NCI-H69 (cell line): ENCODE measurements at places on chromosomes 5 and 9.

DNA sequence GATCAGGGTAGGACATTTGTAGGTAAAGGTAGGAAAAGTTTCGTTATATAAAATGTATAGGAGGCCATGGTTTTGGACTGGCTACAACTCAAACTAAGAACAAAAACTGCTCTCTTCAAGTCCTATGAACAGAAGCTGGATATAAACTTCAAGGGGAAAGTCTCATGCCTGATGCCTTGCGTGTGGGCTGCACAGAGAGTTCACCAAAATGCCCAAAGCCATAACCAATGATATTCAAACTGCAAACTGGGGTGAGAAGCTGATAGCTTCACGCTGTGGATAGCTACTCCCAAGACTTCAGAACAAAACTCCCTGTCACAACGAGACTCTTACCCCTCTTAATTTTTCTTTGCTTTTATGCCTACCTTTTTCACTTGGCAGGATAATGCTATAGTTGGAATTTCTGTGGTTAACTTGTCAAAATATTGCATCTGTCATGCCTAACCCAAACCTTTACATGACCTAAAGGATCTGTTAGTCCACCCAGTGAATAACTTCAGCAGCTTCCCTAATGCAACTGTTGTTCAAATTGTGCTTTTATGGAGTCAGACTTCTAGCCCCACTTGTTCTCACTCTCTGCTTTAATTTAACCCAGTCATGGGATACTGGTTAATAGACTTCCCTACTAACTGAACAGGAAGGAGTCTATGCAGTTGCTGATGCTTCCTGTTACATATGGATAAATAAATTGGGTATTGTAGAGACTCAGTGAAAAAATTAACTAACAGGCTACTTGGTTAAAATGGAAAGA, 71.9 kb downstream of the SFXN1 start:
- DNase-seq = no peak

GRCh38 chr9:123322273-123323195, 33.5 kb upstream of the CRB2 start:
- no peak for DNase-seq

DNA sequence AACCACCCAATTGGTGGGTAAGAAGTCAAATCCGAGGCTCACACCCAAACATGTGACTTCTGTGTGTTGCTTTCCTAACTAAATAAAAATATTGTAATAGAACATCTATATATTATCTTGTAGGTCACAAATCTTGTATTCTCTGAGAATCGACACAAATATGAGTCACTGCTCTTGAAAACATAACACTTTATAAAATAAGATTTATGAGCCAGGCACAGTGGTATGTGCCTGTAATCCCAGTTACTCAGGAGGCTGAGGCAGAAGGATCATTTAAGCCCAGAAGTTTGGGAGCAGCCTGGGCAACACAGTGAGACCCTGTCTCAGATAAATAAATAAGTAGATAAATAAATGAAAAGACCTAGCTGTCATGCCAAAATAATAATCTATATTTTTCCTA, 624.1 kb downstream of the ANXA1 start:
- DNase-seq = no peak

GRCh38 chr5:39209924-39210323, 9.4 kb downstream of the FYB1 start:
- no peak for DNase-seq
